Cerebellum (tissue), 4 donors: ENCODE measurements at places on chromosomes 6 and 20.

- no peak for DNase-seq
Observed at GRCh38 chr6:52640916-52641315, 30.0 kb upstream of the TMEM14A start.

DNA sequence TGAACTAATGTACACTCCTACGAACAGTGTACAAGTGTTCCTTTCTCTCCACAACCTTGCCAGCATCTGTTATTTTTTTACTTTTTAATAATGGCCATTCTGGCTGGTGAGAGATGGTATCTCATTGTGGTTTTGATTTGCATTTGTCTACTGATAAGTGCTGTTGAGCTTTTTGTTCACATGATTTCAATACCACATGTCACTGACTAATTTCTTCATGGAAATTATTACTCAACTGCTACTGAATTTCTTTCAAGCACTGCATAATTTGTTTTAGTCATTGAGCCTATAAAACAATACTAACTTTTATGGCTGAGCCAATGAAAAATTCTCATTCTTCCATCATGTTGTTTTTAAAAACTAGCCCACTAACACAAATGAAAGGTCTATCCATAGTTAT, 115.4 kb downstream of the FRK start:
- DNase-seq: no peak

DNA sequence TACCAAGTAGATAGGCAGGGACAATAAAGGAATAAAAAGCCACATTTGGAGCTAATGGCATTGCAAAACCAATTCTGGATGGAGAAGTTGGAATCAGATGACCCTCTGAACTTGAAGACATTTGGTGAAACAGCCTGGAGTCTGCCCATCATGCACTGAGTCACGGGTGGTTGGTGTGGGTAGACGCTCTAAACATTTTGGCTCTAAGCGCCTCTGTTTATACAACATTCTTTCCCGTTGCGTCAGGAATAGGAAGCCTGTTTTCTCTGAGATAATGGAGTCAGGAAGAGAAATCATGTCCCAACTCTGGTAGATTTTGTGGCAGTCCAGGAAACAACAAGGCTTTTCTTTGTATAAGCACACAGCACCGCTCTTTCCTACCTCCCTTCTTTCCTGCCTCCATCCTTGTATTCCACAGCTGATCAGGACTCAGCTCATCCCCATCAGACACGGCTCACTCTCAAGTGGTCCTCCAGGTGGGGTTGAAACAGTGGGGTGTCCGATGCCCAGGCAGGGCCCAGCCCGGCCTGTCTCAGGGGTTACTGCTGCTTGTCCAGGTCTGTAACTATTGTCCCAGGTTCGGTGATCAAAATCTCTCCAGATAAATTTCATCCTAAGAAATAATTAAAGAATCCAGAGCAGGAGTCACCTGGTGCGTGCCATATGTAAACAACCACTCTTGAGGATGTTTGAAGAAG, 12.1 kb upstream of the RAMACL start:
- no peak for DNase-seq

DNA sequence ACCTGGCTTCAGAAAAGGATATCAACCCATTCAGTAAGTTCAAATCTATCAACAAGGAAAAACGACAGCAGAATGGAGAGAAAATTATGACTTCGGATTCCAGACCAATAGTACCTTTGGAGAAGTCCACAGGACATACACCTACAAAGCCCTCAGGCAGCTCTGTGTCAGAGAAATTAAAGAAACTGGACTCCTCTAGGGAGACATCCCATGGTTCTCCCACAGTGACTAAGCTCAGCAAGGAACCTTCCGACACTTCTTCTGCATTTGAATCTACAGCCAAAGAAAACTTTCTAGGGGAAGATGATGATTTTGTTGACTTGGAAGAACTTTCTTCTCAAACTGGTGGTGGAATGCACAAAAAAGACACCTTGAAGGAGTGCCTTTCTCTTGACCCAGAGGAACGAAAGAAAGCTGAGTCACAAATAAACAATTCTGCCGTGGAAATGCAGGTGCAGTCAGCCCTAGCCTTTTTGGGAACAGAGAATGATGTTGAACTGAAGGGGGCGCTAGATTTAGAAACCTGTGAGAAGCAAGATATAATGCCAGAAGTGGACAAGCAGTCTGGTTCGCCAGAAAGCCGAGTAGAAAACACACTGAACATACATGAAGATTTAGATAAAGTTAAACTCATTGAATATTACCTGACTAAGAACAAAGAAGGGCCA, 67.4 kb upstream of the HINT3 start:
- no peak for DNase-seq

DNA sequence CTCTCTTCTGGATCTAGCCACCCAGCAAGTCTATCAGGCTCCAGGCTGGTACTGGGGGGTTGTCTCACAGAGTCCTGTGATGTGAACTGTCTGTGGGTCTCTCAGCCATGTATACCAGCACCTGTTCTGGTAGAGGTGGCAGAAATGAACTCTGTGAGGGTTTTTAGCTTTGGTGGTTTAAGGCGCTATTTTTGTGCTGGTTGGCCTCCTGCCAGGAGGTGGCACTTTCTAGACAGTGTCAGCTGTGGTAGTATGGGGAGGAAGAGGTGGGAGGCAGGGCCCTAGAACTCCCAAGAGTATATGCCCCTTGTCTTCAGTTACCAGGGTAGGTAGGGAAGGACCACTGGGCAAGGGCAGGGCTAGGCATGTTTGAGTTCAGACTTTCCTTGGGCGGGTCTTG, 75.8 kb downstream of the SNAP91 start:
- no peak for DNase-seq

DNA sequence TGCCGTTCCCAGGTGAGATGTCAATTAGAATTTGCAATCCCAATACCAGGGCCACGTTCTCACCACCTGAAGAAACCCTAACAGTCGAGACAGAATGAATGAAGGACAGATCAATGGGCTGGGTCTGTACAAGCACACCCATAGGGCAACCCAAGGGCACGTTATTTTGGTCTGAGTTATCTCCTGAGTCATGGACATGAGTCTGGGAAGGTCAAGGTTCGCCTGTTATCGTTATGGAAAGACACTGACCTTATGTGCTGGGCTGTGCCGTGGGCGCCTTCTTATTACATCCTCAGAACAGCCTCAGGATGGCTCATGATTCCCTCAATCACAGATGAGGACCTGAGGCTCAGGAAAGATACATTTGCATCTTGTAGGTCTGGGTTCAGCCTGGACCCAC, 175.0 kb upstream of the SULF2 start:
- DNase-seq: no peak

DNA sequence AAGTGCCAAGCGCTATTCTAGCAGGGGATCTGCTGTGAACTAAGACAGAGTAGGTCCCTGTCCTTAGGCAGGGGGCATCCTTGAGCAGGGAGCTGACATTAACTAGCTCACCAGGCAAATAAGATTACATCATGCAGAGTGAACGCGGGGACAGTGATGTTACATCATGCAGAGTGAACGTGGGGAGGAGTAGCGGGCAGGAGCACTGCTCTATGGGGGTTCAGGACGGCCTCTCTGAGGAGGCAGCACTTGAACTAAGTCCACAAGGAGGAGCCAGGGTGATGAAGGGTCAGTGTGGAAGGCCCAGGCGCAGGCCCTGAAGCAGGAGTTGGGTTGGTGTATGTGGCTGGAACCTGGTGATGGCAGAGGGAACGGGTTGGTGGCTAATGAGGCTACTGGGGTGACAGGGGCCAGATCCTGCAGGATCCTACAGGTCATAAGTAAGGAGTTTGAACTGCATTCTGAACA, 38.7 kb downstream of the KAT14 start:
- no peak for DNase-seq

GRCh38 chr6:14065350-14065749, 52.2 kb upstream of the CD83 start:
- DNase-seq: no peak
